Occipital lobe (tissue), 3 donors: ENCODE measurements at places on chromosomes 5 and 9.

- DNase-seq: no peak
Observed at GRCh38 chr5:75202935-75203334, 33.7 kb downstream of the ANKRD31 start.

DNA sequence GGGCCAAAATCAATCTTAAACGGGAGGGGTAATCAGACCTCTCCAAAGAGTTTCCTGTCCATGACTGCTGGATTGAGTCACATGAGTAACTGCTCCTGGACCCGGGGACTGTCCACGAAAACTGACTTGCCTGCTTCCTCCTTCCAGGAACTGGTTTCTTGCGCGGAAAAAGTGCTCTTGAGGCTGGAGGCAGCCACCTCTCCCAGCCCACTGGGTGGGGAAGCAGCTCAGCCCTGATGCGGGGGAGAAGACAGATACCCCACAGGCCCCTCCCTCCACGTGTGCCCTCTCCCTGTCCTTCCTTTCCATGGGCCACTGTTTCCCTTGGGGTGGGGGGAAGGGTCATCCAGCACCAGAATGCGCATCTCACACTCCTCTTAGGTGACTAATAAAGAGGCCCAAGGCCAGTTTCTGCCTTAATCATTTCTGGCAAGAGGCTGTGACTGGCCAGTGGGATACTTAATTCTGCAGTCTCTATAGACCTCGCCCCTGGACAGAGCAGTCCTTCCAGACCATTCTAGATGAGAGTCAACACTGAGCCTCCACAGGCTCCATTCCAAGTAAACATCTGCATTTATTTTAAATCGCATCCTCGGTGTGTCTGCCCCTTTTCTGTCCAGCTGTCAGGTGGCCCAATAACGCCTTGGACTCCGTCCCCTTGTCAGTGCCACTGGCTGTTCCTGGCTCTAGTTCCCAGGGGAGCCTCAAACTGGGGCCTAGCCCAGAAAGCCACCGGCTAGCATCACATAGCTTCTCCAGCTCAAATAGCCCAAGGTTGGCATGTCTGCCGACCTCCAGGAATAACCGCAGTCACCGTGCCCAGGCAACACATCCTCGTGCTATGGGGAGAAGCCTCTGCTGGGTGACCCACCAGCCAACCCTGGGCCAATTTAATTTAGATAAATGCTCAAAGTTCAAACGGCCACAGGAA is 12.0 kb downstream of the REXO4 start:
- DNase-seq: no peak

DNA sequence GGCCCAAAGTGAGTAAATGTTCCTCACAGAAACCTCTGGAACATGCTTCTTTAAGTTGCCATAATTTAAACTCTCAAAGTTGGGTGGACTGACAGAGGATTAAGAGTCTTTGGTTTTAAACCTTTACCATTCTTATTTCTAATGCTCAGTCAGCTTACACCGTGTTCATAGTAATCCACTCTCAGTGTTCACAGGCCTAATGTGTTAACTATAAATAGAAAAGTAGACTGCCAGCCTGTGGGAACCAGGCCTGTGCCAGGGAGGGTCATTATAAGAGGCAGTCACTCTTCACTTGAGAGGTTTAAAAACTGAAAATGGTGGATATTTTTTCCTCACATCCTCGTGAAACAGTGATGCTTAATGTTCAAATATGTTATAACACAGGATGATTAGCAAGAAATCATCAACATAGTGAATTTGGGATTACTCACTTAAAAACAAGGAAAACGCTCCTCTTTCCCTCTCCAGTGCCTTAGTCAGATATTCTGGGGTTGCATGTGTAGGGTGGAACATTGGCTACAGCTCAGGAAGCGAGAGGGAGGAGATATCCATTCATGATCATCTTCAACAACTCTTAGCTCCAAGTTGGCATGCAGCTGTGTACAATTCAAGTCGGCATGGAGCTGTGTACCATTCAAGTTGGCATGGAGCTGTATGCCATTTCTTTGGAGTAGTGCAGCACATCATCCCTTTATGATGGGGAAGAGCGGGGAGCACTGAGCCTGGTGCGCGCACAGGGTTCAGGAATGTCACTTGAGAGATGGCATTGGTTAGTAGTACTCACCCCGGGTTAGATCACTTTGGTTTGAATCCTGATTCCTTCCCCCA is 65.8 kb downstream of the KIAA1958 start:
- no peak for DNase-seq

DNA sequence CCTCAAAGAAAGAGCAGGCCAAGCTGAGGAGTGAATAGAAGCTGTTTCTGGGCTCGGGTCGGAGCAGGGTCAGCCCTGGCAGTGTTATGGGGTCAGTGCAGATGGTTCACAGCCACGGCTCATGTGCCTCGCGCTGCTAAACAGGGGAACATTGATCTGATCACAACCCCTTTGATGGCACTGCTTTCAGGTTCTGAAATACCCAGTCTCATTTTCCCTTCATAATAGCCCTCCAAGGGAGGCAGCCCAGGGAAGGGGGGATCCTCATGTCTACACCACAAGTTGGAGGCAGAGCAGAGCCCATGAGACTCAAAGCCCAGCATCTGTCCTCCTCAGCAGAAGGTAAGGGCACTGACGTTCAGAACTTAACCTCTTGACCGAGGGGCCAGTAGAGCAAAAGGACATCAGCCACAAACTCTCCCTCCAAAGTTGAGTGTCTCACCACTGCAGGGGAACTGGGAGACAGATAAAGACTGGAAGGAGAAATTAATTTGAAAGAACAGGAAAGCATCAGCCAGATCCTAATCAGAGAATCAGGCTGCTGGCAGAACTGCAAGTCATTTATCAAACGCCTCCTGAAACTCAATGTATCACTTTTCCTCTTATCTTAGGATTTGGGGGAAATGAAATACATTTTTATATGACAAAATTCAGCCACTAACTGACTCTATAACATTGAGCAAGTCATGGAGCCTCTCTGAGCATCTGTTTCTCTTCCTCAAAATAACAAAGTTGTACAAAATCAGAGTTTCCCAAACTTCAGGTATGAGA is 110.6 kb downstream of the SH3TC2 start:
- DNase-seq: no peak

GRCh38 chr9:15349892-15350761 is 43.1 kb upstream of the TTC39B start:
- no peak for DNase-seq

GRCh38 chr5:174197929-174198328 is 152.4 kb downstream of the NSG2 start:
- DNase-seq: no peak

GRCh38 chr5:100584069-100584468 is 48.9 kb downstream of the FAM174A start:
- no peak for DNase-seq

GRCh38 chr5:7146886-7147285 is 249.1 kb upstream of the ADCY2 start:
- no peak for DNase-seq

DNA sequence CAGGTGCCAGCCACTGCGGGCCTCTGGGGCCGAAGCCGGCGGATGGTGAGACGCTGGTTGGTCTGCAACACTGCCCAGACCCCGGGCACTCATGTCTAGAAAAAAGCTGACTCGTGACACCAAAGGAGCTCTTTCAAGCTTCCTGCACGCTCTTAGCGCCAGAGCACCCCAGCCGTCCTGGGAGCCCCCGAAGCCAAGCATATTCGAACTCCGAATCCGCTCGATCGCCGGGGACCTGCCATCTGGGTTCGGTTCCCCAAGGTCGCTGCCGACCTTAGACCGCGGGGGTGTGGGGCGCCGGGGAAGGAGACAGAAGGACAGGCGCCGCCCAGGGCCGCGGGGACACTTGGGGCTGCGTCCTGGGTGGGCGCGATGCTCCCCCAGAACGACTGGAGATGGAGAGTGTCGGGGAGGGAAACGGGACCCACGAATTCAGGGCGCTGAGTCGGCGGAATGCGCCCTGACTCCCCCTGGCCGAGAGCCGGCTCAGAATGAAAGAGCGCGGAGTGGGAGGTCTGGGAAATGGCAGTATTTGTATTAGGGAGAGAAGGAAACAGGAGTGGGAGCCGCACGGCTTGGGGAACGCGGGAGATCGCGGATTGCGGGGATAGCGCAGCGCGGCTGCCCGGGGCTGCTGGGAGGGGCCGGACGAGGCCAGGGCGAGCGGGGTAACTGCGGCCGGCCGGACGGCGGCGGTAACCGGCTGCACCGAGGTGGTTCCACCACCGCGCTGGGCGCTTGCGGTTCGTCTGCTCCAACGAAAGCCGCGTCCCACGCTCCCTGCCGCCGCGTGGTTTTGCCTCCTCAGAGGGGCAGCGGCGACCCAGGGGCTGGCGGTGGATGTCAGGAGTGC is 20.1 kb upstream of the MARCHF6 start:
- no peak for DNase-seq

- DNase-seq: no peak
Observed at GRCh38 chr5:144979516-144980264, 809.0 kb downstream of the KCTD16 start.

- no peak for DNase-seq
Observed at GRCh38 chr9:132516911-132517310, 65.5 kb upstream of the BARHL1 start.

DNA sequence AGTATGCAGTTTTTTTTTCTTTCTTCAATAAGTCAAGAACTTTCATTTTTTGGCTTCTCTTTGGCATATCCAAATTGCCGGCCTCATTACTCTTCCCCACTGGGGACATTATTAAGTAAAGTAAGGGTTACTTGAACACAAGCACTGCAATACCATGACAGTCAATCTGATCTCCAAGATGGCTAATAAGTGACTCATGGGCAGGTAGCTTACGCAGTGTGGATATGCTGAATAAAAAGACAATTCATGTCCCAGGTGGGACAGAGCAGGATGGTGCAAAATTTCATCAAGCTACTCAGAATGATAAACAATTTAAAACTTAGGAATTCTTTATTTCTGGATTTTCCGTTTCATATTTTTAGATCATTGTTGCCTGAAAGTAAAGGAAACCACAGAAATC is 671.8 kb downstream of the ACTL7B start:
- DNase-seq: no peak

- no peak for DNase-seq
Observed at GRCh38 chr5:132661231-132662003, 3.4 kb downstream of the IL13 start.

DNA sequence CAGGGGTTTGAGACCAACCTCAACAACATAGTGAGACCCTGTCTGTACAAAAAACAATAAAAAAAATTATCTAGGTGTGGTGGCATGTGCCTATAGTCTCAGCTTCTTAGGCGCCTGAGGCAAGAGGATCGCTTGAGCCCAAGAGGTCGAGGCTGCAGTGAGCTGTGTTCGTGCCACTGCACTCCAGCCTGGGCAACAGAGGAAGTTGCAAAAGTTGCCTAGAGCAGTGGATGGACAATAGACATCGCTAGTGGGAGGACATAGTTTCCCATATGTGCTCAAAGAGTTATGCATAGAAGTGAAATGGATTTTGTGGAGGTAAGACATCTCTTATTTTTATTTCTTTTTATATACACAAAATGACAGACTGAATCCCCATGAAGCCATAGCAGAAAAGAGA is 19.0 kb downstream of the HNRNPK start:
- no peak for DNase-seq

DNA sequence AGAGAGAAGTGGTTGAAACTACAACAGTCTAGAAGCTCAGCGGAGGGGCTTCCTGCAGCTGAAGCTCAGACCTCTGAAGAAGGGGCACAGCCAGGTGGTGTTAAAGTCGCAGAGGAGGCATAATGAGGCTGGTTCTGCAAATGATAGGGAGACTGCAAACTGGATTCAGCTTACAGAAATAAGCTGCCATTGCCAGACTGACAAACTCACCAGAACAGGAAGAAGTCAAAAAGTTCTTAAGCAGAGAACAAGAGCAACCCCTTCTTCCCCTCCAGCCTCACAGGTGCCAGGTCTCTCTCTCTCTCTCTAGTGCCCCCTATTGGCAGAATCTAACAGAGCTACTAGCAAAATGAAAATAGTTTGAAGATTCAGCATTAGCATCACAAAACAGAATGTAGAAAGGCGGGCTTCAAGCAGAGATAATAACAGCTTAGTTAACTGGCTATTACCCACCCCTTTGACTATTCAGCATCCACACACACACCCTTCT is 76.7 kb downstream of the GRAMD2B start:
- DNase-seq: no peak

DNA sequence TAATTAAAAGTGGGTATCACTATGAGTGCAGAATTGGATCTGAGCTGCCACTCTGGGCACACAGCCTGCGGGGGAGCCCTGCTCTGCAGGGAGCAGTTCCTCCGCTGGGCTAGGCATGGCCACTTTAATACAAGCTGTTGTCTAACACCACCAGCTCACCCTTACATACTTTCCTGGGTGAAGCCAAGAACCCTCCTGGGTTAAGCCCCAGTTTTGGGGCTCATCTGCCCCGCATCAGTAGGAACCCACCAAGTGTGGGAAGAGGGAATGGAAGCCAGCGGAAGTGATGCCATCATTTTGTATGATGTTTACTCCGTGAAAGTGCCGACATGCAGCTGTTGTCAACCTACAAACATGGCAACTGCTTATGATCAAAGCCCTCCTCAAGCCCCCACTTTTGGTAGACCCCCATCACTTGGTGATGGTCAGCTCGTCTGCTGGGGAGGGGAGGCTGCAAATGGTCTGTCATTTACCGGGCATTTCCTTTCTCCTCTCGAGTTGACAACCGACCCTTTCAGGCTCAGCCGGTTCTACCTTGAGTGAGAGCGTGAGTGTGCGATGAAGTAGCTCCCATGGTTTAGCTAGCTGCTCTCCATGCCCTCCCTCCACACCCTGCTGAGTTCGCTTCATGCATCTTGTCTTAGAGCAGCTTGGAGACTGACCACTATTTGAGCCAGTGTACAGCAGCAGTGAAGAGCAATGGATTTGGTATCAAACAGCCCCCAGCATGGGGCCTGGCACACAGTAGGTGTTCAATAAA is 95.3 kb upstream of the IER5L start:
- no peak for DNase-seq
